ENCODE measurements at places on chromosomes 7 and 10. TPM values are rescaled to one million over a fixed set of nuclear protein-coding genes. Genes with fewer than 3 reads are reported as not detected.

GRCh38 chr10:88728107-88728763 is 22.2 kb downstream of the LIPK start:
- ATAC-seq, result no peak

DNA sequence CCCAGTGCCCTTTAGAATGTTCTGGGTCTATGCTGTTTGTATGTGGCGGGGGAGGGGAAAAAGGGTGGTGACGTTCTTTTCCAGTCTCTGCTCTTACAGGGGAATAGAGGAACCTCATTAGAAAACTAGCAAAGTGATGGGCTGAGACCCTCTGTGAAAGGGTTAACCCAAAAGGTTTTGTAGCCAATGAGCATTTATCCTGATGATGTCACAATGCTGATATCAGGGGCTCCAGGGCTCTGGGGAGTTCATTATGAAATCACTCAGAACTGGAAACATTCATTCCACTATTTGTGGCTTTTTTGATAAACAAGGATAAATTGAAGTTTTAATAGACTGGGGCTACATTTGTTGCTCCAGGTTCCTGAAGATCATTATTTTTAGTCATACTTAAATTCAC is 71.7 kb downstream of the ARID5B start:
- ATAC-seq, result no peak

Gene OR2A7
- 1.9 TPM for total RNA-seq

GRCh38 chr7:91047636-91048035 is 216.6 kb upstream of the FZD1 start:
- no peak for ATAC-seq
